GM04503 (cell line): ENCODE measurements at places on chromosomes 4 and X.
A peak's percentile ranks its signal among the peaks of the same experiment; 100 is the strongest.

- no peak for DNase-seq
Measured at GRCh38 chrX:31181377-31182000, 109.6 kb upstream of the FTHL17 start.

- no peak for DNase-seq
Measured at GRCh38 chr4:56844802-56845580, 23.5 kb upstream of the SPINK2 start.

GRCh38 chr4:3177426-3177825 is 71.5 kb upstream of the MSANTD1 start:
- DNase-seq: no peak

DNA sequence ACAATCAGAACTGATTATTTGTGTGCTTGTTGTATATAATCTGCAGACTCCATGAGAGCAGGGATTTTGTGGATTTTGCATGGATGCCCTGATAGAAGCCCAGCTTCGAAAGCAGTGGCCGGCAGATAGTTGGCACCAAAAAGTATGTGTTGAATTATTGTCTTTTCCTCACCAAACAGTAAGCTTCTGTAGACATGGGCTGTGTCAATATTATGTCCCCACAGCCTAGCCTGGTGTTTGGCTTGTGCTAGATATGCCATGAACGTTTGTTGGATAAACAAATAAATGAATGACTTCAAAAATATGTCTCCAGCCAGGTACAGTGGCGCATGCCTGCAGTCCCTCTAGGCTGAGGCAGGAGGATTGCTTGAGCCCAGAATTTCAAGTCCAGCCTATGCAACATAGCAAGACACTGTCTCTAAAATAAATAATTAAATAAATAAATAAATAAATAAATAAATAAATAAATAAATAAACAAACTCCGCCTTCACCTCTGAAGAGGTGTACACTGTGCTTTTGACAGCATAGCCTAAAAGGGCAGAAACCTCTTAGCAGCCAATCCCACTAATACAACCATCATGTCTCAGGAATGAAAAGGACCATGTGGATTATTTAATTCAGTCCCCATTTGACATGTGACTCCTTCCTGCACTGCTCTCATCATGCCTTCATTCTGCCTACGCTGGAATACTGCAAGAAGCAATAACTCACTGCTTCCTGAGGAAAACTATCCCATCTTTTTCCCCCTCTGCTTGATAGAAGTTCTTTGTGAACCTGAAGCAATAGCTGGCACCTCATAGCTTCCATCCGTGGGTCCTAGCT is 335.2 kb downstream of the FBXW7 start:
- DNase-seq: no peak

GRCh38 chr4:173514641-173515217 is 15.3 kb downstream of the HAND2 start:
- no peak for DNase-seq

GRCh38 chr4:6942238-6942800 is 32.7 kb downstream of the TBC1D14 start:
- peak; percentile 95 for DNase-seq

GRCh38 chrX:48715072-48715471 is 18.5 kb downstream of the SUV39H1 start:
- peak; percentile 39 for DNase-seq

DNA sequence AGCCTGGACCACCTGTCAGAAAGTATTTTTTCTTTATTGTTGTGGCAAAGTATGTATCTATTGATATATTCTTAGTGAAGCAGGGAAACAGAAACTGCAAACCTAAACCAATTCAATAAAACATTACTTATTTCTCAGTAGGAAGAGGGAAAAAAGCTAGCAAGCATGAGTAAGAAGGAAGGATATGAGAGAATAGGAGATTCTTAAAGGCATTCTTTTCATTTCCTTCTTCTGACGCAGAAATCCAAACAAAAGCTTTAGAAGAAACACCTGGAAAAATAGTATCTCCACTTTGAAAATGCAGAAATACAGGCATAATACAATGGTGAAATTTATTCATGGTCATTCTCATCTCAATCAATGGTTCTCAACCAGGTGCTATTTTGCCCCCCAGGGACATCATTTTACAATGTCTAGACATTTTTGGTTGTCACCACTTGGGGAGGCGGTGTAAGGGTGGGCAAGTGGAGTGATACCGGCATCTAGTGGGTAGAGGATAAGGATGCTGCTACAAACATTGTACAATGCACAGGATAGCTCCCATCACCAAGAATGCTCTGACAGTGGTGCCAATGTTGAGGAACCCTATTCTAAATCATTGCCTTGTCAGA is 21.7 kb upstream of the ATXN3L start:
- no peak for DNase-seq

- DNase-seq: no peak
Measured at GRCh38 chrX:14406225-14406624, 123.1 kb upstream of the GLRA2 start.

DNA sequence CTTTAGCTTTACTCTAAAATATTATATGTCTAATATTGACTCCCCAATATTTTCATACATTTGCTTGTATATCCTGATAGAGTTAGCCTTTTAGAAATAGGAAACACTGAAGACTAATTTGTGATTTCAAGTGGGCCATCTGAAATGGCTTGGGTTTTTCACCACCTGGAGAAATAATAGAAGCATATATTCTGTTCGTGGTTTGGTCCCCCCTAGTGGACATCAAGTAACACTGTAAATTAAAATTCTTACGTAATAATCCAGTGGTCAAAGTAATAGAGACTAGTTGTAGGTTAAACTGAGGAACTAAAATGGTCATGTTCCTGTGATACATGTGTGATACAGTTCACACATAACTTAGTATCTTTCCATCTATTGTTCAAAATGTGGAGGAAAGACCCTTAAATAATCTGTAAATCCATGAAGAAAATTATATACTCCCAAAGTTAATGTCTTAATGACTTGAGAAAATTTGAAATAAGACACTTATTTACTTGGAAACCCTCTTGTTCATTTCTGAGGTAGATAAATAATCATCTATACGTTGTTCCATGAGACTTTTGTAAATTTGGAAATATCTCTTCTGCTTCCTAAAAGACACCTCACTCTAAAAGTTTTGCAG is 79.8 kb upstream of the SMARCAD1 start:
- no peak for DNase-seq

DNA sequence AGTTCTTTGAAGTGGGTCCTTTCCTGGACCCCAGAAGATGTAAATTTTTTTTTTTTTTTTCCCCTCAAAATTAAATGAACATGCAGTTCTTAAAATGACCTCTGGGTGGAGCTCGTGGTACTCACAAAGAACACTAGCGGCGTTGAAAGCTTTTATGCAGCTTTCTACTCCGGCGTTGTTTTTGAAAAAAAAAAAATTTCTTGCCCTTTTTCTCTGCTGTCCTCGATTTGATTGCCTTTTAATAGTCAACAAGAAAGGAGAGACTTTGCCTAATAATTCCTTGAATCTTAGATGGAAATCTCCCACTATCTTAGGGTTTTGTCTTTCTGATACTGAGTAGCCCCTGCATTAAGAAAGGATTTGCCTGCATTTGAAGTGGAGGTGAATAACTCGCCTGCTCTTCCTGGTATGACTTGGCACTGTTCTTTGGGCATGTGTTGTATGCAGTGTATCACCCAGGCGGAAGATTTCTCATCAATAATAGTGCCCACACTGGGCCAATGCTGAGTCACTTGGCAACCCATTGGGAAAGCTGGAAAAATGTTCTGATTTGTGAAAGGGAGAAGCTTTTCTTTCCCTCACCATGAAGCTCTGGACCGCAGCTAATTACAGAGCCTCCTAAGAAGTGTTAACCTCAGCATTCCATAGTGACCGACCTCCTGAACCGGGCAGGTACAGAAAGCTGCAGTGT is 104.0 kb downstream of the PHEX start:
- DNase-seq: no peak

GRCh38 chrX:46647251-46647650 is 73.7 kb downstream of the CHST7 start:
- no peak for DNase-seq

DNA sequence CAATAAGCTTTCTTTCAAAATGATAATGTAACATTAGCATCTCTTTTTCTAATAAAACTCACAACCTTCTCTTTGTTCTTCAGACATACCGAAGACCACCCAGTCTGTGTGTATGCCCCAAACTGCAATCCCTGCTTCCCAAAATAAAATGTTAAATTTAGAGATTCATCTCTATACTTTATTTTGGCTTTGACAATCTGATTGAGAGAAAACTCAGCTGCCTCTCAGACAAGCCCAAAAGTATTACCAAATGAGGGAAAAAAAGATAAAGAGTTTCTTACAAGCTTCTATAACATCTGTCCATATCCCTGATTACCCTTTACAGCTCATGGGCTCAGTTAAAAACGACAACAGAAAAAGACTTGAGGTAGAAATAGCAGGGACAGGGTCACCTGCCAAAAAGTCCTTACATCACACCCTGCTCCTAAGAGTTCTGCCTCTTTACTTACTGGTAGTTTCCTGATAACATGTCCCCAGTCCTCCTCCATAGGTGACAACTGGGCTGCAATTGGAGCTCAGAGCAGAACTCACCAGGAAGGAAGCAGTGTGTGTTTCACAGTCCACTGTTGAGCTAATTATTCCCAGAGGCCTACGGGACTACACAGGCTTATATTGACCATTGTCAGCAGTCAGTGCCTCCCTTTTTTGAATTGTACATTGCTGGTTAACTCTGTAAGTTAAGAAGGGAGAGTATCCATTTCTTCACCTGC is 70.9 kb upstream of the FAM9C start:
- no peak for DNase-seq
